Activated T-helper 1 cell treated with anti-CD3 and anti-CD28 coated beads, Interleukin-12 subunit alpha, Interleukin-12 subunit beta, Interleukin-2, Interleukin-4 antibody, amounts not matched to agents 30 ng/mL and 10 ng/mL and 1 ng/mL, durations not matched to agents 14 hours and 24 hours and 36 hours (primary cell): ENCODE measurements at places on chromosomes 3 and 15. TPM values are rescaled to one million over a fixed set of nuclear protein-coding genes. Genes with fewer than 3 reads are reported as not detected.

RARB gene
- not detected in 2 replicates for total RNA-seq

CHL1 gene
- total RNA-seq, result not detected in 2 replicates

STAB1 gene
- total RNA-seq, result 0.05 and 0.16 TPM in 2 replicates

SUMF1 gene
- total RNA-seq, result 6.1 and 7.0 TPM in 2 replicates

DNA sequence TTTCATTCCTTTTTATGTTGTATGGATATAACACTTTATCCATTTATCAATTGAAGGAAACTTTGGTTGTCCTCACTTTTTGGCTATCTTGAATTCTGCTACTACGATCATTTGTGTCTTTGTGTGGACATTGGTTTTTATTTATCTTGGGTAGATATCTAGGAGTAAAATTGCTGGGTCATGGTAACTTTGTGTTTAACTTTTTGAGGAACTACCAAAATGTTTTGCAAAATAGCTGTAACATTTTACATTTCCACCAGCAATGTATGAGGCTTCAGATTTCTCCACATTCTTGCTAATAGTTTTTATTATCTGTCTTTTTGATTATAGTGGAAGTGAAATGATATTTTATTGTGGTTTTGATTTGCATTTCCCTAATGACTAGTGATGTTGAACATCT is 55.6 kb downstream of the TLNRD1 start:
- no peak for DNase-seq

DNA sequence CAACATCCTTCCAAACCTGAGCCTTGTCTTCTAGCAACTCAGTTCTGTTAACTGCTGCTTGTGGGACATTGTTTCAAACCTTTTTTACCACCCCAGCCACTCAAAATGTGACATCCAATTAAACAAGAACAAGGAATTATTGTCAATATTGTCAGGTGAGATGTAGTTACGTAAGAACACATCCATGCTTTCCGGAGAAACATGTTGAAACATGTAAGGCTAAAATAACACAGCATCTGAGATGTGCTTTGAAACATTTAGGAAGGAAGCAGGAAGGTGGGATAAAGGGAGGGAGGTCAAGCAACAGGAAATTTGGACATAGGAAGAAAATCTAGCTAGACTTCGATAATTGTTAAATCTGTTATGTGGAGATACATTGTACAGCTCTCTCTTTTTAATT is 50.9 kb upstream of the PRICKLE2 start:
- no peak for DNase-seq

- DNase-seq, result no peak
Measured at GRCh38 chr3:158809642-158810041, 7.8 kb downstream of the MFSD1 start.

DNA sequence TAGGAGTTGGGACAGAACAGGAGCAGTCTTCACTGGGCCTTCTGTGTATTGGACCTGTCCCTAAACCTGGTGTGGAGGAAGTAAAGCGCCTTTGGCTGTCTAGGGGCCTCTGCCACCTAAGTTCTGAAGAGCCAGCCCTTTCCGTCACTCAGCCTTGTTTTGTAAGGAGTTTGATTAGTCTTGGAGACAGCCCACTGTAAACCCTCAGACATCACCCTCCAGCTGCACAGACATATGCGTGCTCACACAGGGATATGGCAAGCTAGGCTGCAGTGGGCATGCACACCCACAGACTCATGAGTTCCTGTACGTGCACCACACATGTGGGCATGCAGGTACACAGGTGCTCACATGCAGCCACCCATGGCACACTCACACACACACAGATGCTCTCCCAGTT is 5.2 kb downstream of the PRKCD start:
- no peak for DNase-seq

- peak; percentile 28 for DNase-seq
Measured at GRCh38 chr3:50542177-50543034, 25.1 kb downstream of the C3orf18 start.

DNA sequence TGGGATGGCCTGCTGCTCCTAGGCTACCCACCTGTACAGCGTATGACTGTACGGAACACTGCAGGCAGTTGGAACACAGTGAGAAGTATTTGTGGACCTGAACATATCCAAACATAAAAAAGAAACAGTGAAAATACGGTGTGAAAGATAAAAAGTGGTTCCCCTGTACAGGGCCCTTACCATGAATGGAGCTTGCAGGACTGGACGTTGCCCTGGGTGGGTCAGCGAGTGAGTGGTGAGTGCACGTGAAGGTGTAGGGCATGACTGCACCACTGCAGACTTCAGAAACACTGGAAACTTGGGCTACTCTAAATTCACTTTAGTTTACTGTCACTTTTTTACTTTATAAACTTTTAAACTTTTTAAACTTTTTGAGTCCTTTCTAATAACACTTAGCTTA is 71.2 kb upstream of the SLC6A6 start:
- no peak for DNase-seq

GRCh38 chr15:70038730-70039392 is 58.9 kb downstream of the TLE3 start:
- DNase-seq, result no peak

DNA sequence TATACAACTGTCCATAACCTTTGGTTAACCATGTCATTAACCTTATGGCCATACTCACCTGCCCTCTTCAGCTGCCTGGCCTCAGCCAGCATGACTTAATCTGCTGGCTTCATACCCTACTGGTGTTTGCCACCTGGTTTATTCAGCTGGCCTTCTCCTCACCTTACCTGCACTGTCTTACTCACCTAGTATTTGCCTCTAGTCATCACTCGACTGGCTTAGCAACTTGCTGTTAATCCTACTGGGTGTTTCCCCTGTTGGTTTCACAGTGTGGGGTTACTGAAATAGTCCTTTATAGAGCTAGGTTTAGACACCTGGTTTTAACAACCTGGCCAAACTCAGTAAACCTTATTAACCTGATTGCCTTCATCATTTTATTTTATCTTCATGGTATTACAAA is 96.4 kb downstream of the IL12A start:
- DNase-seq, result no peak

GRCh38 chr3:141336672-141337522 is 31.4 kb upstream of the ZBTB38 start:
- no peak for DNase-seq
